ENCODE measurements at places on chromosomes 12 and 14.

DNA sequence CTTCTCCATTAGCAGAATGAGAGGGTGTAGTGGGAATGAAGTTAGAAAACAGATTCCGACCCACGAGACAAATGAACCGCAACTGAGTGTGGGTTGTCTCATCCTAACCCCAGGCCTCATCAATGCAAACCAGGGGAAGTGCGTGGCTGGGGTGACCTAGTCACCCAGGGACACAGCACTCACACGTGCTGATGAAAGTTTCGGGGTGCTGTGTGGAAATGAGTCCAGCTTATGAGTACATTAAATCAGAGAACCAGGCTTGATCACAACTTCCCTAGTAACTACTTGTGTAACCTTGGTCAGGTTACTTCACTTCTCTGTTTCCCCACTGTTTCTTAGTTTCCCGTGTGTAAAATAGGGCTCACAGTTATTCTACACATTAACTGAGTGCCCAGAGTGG is 95.4 kb upstream of the CDKN3 start:
- H3K4me3 ChIP-seq, result no peak overlapping the region
- H3K27ac ChIP-seq, result no peak overlapping the region
- no peaks in the 10 kb centered on the region for H3K36me3 ChIP-seq

GRCh38 chr14:103089386-103090335 is 4.9 kb upstream of the EXOC3L4 start:
- no peaks in the 10 kb centered on the region for H3K27me3 ChIP-seq
- DNase-seq, result no peak
- H3K27ac ChIP-seq, result no peak overlapping the region

- no peaks in the 10 kb centered on the region for H3K27me3 ChIP-seq
- H3K4me3 ChIP-seq, result no peak overlapping the region
These were observed 12.4 kb upstream of the PRKAG1 start for GRCh38 chr12:49030714-49031572.

DNA sequence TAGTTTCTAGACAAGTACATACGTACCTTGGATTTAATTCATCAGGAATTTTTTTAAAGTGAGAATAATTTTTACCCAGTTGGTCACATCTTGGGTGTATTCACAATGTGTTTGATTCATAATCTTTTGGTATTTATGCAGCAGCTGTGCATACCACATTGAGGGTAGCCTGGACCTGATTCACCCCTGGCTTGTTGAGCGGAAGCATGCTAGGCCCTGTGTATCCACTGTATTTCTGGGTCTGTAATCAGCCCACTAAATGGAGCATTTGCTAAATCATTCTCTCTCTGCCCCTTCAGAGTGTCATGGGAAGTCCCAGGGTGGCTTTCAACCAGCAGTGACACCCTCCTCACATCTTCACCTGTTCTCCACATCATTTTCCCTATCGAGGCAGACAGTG is 203.8 kb upstream of the RGS6 start:
- no peak for DNase-seq
- H3K27ac ChIP-seq, result no peak overlapping the region

DNA sequence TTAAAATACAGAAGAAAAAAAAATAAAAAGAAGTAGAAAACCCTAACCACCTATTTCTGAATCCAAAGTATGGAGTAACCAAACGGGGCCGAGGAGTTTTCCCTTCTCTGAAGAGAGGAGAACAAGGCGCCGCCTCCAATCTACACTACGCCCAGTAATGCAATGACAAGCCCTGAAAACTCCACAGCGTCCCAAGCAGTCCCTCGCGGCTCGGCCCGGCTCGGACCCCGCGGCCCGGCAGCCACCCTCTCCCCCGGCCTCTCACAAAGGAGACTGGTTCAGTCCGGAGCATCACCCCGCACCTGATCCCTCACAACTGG is 371 bp downstream of the CHD8 start:
- H3K27me3 ChIP-seq, result no peaks in the 10 kb centered on the region
- H3K4me3 ChIP-seq, result peak overlapping the region; percentile 26

DNA sequence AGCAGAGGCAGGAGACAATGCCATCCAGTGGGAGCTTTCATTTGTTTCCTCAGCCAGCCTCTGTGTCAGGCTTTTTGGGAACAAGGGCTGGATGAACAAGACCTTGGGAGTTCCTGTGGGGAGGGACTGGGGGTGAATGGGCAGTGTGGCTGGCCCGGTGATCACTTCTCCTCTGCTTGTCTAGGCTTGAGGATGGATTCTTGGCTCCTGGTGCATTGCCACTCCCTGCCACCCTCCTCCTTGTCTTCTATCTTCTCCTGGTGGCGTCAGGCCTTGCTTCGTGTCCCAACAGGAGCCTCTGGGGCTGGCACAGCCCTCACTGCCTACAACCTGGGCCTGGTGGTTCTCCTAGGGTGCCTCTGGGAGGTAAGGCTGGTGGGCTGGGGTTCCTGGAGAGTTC is 25.0 kb upstream of the KCNA5 start:
- no peaks in the 10 kb centered on the region for H3K36me3 ChIP-seq
- DNase-seq, result no peak
- H3K27me3 ChIP-seq, result no peaks in the 10 kb centered on the region
- H3K4me1 ChIP-seq, result no peaks in the 10 kb centered on the region
- H3K4me3 ChIP-seq, result no peak overlapping the region
- H3K27ac ChIP-seq, result no peak overlapping the region

GRCh38 chr14:97366400-97366799 is 569.2 kb downstream of the VRK1 start:
- no peaks in the 10 kb centered on the region for H3K36me3 ChIP-seq
- H3K27ac ChIP-seq, result no peak overlapping the region
- no peak overlapping the region for H3K4me3 ChIP-seq
- no peaks in the 10 kb centered on the region for H3K4me1 ChIP-seq
- no peaks in the 10 kb centered on the region for H3K27me3 ChIP-seq

GRCh38 chr12:45244561-45245343 is 28.9 kb downstream of the ANO6 start:
- no peak for DNase-seq
- no peak overlapping the region for H3K27ac ChIP-seq

GRCh38 chr14:92952481-92953298 is 29.7 kb downstream of the CHGA start:
- no peak for DNase-seq
- no peaks in the 10 kb centered on the region for H3K36me3 ChIP-seq
- no peaks in the 10 kb centered on the region for H3K27me3 ChIP-seq

DNA sequence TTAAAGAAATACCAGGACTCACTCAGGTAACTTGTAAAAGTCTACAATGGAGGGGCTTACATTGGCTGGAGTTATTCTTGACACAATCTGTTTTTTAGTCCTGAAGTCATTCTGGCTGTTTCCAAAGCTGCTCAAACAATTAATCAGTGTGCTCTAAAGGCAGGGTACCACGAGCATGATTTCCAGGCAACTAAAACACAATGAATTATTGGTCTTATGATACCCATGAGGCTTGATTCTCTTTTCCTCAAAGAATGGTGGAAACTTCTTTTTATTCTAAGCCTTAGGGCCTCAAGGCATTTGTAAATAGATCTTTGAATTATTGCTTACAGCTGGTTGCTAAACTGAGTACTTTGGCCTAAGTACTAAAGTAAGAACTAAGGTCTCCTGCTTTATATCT is 199.8 kb upstream of the PDZRN4 start:
- no peaks in the 10 kb centered on the region for H3K4me1 ChIP-seq
- H3K27me3 ChIP-seq, result no peaks in the 10 kb centered on the region
- H3K4me3 ChIP-seq, result no peak overlapping the region

DNA sequence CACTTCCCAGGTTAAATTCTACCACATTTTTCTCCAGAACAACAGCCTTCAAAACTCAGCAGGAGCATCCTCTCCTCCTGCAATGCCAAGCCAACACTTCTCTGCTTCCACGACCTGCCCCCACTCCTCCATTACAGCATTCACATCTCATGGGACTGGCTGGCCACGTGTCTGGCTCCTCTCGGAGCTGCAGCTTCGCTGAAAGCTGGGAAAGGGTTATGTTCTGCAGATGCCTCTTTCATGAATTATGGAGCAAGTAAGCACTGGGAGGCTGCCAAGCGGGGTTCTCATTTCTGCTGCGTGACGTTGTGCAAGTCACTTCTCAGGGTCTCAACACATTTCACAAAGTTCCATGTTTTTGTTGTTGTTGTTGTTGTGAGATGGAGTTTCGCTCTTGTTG is 142.2 kb upstream of the RFLNA start:
- H3K27ac ChIP-seq, result no peak overlapping the region
- H3K4me1 ChIP-seq, result no peaks in the 10 kb centered on the region
- H3K27me3 ChIP-seq, result no peaks in the 10 kb centered on the region

- no peaks in the 10 kb centered on the region for H3K4me1 ChIP-seq
- H3K4me3 ChIP-seq, result no peak overlapping the region
- no peak overlapping the region for H3K27ac ChIP-seq
- no peak for DNase-seq
- H3K36me3 ChIP-seq, result no peaks in the 10 kb centered on the region
- H3K27me3 ChIP-seq, result no peaks in the 10 kb centered on the region
These were observed 85.4 kb upstream of the MANSC4 start for GRCh38 chr12:27865421-27865820.

DNA sequence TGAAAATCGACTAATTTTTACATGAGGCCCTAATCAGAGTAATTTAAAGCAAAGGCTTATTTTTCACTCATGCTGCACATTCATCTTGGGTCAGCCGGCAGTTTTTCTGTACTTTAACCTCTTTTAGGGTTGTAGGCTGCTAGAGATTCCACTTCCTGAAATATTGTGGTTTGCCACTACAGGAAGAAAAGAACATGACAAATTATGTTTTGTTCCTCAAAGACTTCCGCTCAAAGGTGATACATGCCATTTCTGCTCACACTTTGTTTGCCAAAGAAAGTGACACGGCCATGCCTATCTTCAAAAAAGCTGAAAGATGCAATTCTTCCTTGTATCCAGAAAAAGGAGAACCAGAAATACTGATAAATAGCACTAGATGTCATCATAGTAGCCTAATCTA is 183.4 kb upstream of the PPFIA2 start:
- no peak overlapping the region for H3K4me3 ChIP-seq
- no peak overlapping the region for H3K27ac ChIP-seq
- DNase-seq, result no peak
- H3K4me1 ChIP-seq, result no peaks in the 10 kb centered on the region

GRCh38 chr14:88551980-88552431 is 2.8 kb downstream of the PTPN21 start:
- DNase-seq, result peak; percentile 42
- no peak overlapping the region for H3K27ac ChIP-seq
- no peak overlapping the region for H3K4me3 ChIP-seq
- H3K36me3 ChIP-seq, result peaks cover 6% of the 10 kb centered on the region
- H3K27me3 ChIP-seq, result no peaks in the 10 kb centered on the region
- no peaks in the 10 kb centered on the region for H3K4me1 ChIP-seq

- no peak overlapping the region for H3K4me3 ChIP-seq
- no peaks in the 10 kb centered on the region for H3K4me1 ChIP-seq
- no peak overlapping the region for H3K27ac ChIP-seq
- no peak for DNase-seq
- no peaks in the 10 kb centered on the region for H3K27me3 ChIP-seq
These were observed 10.9 kb downstream of the NAA25 start for GRCh38 chr12:112097641-112098040.

GRCh38 chr12:68349921-68350606 is 17.9 kb upstream of the MDM1 start:
- no peak overlapping the region for H3K4me3 ChIP-seq
- H3K27ac ChIP-seq, result no peak overlapping the region
- no peak for DNase-seq

DNA sequence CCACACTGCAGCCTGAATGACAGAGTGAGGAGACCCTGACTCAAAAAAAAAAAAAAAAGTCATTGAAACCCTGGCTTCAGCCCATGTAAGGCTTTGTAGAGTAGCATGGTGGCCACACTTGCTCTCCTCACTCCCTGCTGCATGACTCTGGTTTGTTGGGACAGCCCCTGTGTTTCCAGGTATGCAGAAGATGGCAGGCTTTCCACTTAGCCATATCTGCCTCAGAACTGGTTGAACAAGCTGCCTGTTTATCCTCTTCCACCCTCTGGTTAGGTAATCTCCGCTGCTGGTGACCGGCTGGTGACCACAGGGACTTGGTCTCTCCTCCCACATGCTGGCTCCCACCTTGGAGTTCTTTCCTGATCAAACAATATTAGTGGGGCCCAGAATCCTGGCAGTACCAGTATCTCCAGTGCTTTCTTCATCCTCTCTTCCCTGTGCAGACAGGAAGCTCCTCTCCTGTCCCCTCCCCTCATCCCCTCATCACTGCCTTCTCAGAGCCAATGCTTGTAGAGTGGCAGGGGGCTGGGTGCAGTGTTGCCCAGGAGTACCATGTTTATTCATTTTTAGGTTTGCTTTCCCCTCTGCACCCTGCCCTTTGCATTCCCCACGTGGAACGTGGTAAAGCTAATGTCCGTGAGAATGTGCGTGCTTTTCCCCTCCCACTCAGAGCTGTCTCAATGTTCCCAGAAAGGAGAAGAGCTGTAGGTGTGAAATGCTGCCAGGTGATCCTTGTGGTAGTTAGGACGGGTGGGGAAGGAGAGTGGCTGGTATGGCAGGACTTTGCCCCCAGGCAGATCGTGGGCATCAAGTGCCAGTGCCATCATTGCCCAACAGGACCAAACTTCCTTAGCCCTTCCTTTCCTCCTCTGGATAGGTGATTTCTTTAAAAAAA is 11.3 kb downstream of the ABHD12B start:
- no peak overlapping the region for H3K4me3 ChIP-seq
- DNase-seq, result no peak
- H3K27ac ChIP-seq, result no peak overlapping the region
- H3K27me3 ChIP-seq, result no peaks in the 10 kb centered on the region

GRCh38 chr14:93078870-93079269 is 36.9 kb downstream of the ITPK1 start:
- no peaks in the 10 kb centered on the region for H3K36me3 ChIP-seq
- H3K27ac ChIP-seq, result no peak overlapping the region
- no peaks in the 10 kb centered on the region for H3K4me1 ChIP-seq
- H3K4me3 ChIP-seq, result no peak overlapping the region
- H3K27me3 ChIP-seq, result no peaks in the 10 kb centered on the region

GRCh38 chr12:48351022-48351708 is 446 bp upstream of the ZNF641 start:
- peak; percentile 89 for DNase-seq
- no peaks in the 10 kb centered on the region for H3K27me3 ChIP-seq
- H3K4me3 ChIP-seq, result peak overlapping the region; percentile 64
- peak overlapping the region; percentile 35 for H3K27ac ChIP-seq

DNA sequence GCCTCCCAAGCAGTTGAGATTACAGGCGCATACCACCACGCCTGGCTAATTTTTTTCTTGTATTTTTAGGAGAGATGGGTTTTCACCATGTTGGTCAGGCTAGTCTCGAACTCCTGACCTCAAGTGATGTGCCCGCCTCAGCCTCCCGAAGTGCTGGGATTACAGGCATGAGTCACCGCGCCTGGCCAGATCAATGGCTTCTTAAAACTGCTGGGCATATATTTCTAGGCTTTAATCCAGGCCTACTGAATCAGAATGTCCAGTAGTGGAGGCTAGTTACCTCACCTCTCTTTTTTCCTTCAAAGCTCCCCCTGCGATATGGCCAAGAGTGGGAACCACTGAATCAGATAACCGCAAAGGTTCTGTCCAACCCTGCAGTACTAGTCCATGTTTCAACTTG is 17.1 kb downstream of the POU6F1 start:
- no peaks in the 10 kb centered on the region for H3K4me1 ChIP-seq
- no peaks in the 10 kb centered on the region for H3K36me3 ChIP-seq
- no peak overlapping the region for H3K27ac ChIP-seq
- H3K4me3 ChIP-seq, result no peak overlapping the region
- DNase-seq, result no peak

GRCh38 chr14:101456246-101457175 is 104.8 kb upstream of the DIO3 start:
- no peak overlapping the region for H3K27ac ChIP-seq
- H3K27me3 ChIP-seq, result peaks cover 2% of the 10 kb centered on the region
- no peaks in the 10 kb centered on the region for H3K36me3 ChIP-seq
- H3K4me1 ChIP-seq, result peaks cover 7% of the 10 kb centered on the region
- no peak overlapping the region for H3K4me3 ChIP-seq
- DNase-seq, result peak; percentile 73

All from mesendoderm (in vitro differentiated cells).